ENCODE measurements at places on chromosomes 6 and 20.

DNA sequence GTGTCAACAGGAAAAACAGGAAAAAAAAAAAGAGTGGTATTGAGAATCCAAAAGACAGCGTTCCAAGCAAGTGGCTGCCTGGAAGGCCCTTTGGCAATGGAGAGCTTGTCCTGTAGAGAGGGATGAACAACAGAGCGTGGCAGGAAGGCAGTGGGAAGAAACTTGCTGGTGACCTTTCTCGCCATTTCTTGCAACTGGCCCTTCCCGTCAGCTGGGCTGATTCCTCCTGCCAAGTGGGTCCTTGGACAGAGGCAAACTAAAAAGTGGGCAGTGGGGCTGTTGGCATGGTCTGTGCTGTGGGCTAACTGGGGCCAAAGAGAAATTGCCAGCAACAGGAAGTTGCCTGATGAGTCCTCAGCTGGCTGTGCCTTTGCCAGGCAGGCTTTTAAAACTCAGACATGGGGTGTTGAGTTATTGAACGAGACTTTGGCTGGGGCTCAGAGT is 43.9 kb upstream of the CLDN20 start:
- no peak for DNase-seq

GRCh38 chr20:33843854-33844253 is 32.7 kb downstream of the CHMP4B start:
- DNase-seq: no peak

- DNase-seq: no peak
Observed at GRCh38 chr20:5687884-5688283, 62.3 kb upstream of the SHLD1 start.

DNA sequence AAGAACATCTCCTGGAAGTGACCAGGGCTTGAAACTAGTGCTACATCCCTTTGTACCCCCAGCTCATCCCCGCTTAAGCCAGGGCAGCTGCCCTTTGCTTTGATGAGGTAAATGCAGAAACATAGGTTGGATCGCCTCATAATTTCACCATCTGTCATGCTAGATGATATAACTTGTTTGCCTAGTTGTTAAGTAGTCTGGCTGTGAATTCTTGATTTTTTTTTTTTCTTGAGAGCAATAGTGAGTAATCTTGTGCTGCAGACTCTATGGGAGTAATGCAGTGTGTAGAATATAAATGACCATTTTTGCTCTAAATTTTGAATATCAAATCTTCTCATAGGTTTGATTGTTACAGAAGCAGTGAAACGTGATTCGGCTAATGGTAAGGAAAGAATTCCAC is 4.1 kb downstream of the TRDN start:
- no peak for DNase-seq

- DNase-seq: no peak
Observed at GRCh38 chr6:151447237-151447636, 4.7 kb downstream of the RMND1 start.

All from stimulated activated CD8-positive, alpha-beta memory T cell treated with anti-CD3 and anti-CD28 coated beads, Interleukin-7, amount 100 ng/mL, for 48 hours (primary cell).